ENCODE measurements at places on chromosomes 1 and 21. TPM values are rescaled to one million over a fixed set of nuclear protein-coding genes. Genes with fewer than 3 reads are reported as not detected.

Gene CSF3R
- not detected for total RNA-seq

Gene GATAD2B
- total RNA-seq = 21.8 TPM

Gene ADGRL4
- not detected for total RNA-seq

Gene CD84
- total RNA-seq = 14.4 TPM

Gene KIAA0040
- total RNA-seq = 86.6 TPM

Gene PLA2G4A
- not detected for total RNA-seq

DNA sequence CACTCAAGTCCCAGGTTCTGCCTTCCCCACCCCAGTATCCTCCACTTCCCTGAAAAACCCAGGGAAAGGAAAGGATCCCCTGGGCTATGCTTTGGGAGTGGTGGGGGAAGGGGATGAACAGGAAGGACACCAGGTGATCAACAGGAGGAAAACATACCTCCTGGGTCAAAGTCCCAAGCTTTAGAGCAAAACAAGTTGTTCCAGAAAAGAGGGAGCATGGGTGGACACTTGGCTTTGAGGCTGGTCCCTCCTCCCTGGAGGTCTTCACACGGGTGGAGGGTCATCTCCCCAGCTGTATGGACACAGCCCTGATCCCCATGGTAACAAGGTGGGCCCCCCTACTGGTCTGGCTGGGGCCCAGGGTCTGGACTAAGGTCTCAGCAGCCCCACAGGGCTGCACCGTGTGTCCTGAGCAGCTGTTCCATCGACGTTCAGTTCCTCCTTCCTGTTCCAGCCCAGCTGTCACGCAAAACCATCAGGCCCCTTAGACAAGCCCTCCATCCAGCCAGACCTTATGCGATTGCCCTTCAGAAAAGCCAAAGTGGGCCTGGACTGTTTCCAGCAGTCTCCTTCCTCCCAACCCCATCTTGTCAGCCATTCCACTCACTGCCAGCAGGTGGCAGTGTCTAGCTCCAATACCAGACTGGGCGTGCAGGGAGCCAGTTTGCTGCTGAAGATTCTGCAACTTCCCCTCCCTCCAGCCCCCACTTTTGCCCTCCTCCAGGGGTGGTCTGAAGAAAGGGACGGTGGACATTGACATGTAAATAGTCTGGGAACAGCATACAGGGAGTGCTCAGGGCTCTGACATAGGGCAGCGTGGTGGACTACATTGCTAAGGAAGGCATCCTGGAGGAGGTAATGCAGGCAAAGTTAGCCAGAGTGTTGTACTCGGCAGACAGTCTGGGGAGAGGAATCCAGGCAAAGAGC, 2.9 kb upstream of the PDZK1IP1 start:
- peaks cover 7% of the 10 kb centered on the region for H3K4me1 ChIP-seq
- no peak overlapping the region for H3K4me3 ChIP-seq
- peak; percentile 89 for DNase-seq
- no peak overlapping the region for H3K27ac ChIP-seq

DNA sequence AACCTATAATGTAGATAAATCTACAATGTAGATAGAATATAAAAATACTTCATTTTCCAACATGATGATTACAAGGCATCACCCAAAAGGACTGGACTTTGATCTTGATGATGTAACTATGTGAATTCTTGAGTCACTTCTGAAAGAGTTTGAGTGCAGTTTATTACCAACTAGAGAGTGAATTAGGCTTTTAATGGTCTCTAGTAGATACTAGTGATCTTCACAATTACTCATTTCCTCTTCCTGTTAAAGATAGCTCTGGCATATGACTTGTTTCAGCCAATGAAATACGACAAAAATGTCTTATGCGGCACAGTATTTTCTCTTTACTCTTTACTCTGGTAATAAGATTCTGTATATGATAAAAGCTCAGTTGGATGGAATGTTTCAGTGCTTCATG, 1588.1 kb upstream of the B3GALT2 start:
- no peaks in the 10 kb centered on the region for H3K4me1 ChIP-seq
- no peak overlapping the region for H3K27ac ChIP-seq
- H3K36me3 ChIP-seq = no peaks in the 10 kb centered on the region
- no peaks in the 10 kb centered on the region for H3K27me3 ChIP-seq

DNA sequence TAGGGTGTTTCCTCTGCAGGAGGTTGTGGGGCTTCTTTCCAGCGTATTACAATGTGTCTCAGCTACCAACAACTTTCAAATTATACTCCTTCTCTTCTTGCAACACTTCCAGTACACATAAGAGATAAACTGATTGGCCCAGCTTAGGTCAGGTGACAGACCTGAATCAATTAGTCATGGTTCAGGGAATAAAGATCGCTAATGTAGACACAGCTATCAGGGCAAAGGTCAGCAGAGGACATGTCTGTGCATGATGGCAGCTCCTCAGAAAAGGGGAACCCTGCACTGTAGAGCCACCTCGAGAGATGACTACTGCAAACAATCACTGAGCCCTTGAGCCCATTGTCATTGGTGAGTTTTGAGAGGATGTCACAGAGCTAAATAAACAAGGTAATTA, 36.8 kb upstream of the PKN2 start:
- no peak overlapping the region for H3K4me3 ChIP-seq
- H3K27me3 ChIP-seq = no peaks in the 10 kb centered on the region
- DNase-seq = no peak
- H3K36me3 ChIP-seq = no peaks in the 10 kb centered on the region
- no peak overlapping the region for H3K27ac ChIP-seq

GRCh38 chr1:241738284-241739078, 86.4 kb downstream of the WDR64 start:
- H3K4me1 ChIP-seq = peaks cover 76% of the 10 kb centered on the region
- H3K4me3 ChIP-seq = no peak overlapping the region

DNA sequence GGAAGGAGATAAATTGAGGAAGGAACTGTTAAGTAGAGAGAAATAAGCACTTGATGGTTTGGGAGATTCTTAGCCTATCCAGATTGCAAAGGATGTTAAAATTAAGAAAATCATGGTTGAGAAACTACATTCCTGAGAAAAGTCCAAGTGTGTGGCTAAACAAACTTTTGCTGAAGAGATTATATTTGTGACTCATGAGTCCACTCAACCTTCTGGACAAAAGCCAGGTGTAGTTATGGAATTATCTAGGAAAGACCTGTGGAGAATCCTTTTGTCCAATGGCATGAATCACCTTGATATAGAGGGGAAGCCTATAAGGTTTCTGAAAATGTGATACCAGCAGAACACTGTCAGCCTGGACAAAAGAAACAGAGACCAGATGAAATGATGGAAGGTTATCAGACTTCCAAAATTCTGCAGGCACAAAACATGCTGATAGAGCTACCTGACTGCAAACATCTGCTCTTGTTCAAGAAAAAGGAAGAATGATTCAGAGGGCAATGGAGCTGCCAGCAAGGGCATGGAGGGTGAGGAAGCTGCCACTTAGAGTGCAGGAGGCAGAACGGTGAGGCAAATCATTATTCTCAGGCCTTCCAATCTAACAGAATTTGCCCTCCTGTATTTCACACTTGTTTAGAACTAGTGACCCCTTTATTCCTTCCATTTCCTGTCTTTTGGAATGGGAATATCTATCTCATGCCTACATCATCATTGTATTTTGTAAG, 300.6 kb upstream of the PRMT6 start:
- no peaks in the 10 kb centered on the region for H3K4me1 ChIP-seq
- no peak overlapping the region for H3K27ac ChIP-seq
- H3K36me3 ChIP-seq = no peaks in the 10 kb centered on the region
- H3K27me3 ChIP-seq = no peaks in the 10 kb centered on the region

GRCh38 chr1:49106445-49106844, 329.8 kb upstream of the BEND5 start:
- no peak for DNase-seq
- peaks cover 8% of the 10 kb centered on the region for H3K4me1 ChIP-seq
- no peaks in the 10 kb centered on the region for H3K36me3 ChIP-seq
- no peak overlapping the region for H3K27ac ChIP-seq
- no peak overlapping the region for H3K4me3 ChIP-seq

DNA sequence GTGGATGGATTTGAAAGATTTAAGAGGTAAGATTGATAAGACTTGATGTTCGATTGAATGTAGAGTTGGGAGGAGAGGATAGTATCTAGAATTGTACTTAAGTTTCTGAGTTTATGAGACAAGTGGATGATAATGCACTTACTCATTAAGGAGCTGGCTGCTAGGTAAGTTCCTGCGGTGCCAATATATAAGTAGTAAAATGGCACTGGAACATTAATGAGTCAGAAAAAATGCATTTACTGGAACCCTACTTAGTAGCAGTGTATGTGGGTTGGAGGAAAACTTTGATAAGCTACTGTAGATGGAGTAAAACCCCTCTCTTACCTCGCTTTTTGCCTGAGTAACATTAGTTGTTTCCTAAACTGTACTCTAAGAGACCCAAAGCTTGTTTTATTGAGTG, 68.2 kb downstream of the ZFYVE9 start:
- H3K4me1 ChIP-seq = no peaks in the 10 kb centered on the region
- H3K27me3 ChIP-seq = no peaks in the 10 kb centered on the region
- no peak overlapping the region for H3K4me3 ChIP-seq
- H3K27ac ChIP-seq = no peak overlapping the region

GRCh38 chr1:242431786-242432185, 92.7 kb downstream of the PLD5 start:
- H3K27ac ChIP-seq = no peak overlapping the region
- DNase-seq = no peak
- no peak overlapping the region for H3K4me3 ChIP-seq

- no peaks in the 10 kb centered on the region for H3K27me3 ChIP-seq
- DNase-seq = no peak
- H3K4me3 ChIP-seq = no peak overlapping the region
- H3K27ac ChIP-seq = no peak overlapping the region
Measured at GRCh38 chr1:17569200-17570139, 30.0 kb downstream of the ARHGEF10L start.

DNA sequence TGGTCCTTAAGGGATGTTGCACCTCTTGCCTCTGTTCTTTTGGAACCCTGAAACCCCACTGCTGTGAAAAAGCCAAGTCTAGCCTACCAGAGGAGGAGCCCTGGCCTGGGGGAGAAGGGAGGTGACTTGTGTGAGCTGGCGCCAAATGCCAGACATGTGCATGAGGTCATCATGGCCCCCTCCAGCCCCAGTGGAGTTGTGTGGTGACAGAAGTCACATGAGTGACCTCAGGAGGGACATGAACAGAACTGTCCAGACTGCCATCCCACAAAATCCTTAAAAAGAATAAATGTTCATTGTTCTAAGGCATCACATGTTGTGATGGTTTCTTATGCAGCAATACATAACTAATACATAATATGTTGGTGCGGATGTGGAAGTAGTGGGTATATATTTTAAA, 10.8 kb downstream of the HHAT start:
- no peak for DNase-seq
- no peak overlapping the region for H3K4me3 ChIP-seq
- H3K27ac ChIP-seq = no peak overlapping the region
- peaks cover 11% of the 10 kb centered on the region for H3K4me1 ChIP-seq
- no peaks in the 10 kb centered on the region for H3K36me3 ChIP-seq

All from Karpas-422 (cell line).